ENCODE measurements at places on chromosomes 7 and 10.

GRCh38 chr10:47109906-47110305, 190.1 kb upstream of the GDF10 start:
- ATAC-seq, result no peak

DNA sequence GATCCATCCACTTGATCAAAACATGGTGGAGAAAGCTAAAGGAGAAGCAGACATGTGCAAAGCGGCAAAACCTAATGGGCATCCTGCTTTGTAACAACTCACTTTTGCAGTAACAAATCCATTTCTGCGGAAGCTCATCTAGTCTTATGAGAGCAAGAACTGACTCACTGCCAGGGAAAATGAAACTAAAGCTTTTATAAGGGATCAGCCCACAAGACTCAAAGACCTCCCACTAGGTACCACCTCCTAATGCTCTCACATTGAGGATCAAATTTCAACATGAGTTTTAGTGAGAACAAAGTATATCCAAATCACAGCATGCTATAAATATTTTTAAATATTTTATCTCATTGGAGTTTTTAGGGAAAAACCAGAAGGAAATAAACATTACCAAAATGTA, 120.1 kb upstream of the GNAI1 start:
- no peak for ATAC-seq

DNA sequence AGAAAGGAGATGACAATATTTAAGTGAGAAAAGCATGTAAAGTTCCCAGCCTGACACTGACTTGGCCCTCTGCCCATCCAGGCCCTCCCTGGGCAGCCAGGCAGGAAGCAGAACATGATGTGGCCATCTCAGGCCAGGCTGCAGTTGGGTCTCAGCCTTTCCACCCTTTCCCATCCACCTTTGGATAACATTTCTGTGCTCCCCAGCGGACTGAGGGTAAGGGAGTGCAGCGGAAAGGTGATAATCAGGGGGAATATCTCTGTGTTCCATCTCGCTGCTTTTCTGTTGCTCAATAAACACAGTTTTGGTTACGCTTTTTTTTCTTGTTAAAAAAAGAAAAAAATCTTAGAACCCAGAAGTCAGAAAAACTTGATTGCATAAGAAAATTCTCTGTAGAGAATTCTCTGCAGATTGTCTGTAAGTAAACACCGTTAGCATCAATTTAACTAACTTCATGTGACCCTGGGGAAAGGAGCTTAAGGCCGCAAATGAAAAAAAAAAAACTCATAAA, 37.2 kb upstream of the TARP start:
- ATAC-seq, result no peak

DNA sequence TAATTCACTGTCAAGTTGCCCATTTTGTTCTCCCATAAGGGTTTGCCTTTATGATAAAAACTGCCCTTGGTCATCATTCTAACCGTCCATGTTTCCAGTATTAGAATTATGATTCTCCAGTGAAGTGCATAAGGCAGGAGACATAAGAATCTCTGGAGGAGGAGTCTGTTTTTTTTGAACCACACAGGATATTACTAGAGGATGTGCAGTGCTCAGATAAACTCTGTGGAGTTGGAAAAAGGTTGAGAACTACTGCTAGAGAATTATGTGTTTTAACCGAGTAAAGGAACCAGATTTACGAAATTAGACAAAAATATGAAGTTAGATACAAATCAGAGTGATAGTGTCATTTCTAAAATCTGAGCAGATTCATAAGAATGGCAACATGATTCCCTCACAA, 40.5 kb downstream of the MDFIC start:
- no peak for ATAC-seq

DNA sequence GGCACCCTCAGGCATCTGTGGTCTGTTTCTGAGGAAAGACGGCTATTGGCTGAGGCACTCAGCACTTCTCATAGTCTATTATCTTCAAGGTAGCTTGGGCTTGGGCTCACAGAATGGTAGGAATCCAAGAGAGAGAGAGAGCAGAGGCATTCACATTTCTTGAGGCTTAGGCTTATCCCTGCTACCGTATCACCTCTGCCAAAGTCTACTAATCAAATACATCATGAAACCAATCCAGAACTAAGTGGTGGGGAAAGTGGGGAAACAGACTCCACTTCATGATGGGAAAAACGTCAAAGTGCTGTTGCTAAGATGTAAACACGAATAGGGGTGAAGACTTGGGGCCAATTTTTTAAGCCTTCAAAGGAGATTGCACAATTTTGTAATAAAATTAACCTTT, 271.1 kb upstream of the SEMA3D start:
- ATAC-seq, result no peak

- ATAC-seq, result no peak
These were observed 1.2 kb downstream of the CLDN3 start for GRCh38 chr7:73768641-73769480.

- no peak for ATAC-seq
These were observed 30.3 kb downstream of the CACNA2D1 start for GRCh38 chr7:82413237-82413636.

DNA sequence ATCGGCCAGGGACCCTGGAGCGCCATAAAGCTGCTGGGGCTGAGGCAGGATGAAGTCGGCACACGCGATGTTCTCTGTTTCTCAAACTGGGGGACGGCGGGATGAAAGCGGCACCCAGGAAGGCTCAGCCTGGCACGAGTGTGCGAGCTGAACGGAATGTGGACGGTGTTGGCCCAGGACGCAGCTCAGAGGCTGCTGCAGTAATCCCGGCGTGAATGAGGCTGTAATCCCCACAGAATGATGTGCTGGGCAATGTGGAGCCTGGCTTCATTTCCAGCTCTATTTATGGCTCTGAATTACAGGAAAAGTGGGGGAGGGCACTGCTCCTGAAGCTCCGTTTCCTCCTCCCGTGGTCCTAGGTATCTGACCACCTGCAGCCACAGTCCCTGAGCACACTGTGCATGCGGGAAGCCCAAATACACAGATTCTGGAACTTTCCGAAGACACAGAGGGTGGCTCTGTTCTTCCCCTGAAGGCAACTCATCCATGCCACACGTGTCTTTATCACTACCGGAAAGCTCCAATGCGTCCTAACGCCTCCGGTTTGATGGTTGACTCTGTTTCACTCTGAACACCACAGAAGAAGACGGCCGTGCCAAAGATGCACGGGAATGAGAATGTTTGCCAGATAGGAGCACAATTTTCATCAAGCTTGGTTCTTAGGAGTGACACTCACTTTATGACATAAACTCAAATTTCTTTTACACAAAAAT, 37.6 kb downstream of the KLF6 start:
- ATAC-seq, result no peak

DNA sequence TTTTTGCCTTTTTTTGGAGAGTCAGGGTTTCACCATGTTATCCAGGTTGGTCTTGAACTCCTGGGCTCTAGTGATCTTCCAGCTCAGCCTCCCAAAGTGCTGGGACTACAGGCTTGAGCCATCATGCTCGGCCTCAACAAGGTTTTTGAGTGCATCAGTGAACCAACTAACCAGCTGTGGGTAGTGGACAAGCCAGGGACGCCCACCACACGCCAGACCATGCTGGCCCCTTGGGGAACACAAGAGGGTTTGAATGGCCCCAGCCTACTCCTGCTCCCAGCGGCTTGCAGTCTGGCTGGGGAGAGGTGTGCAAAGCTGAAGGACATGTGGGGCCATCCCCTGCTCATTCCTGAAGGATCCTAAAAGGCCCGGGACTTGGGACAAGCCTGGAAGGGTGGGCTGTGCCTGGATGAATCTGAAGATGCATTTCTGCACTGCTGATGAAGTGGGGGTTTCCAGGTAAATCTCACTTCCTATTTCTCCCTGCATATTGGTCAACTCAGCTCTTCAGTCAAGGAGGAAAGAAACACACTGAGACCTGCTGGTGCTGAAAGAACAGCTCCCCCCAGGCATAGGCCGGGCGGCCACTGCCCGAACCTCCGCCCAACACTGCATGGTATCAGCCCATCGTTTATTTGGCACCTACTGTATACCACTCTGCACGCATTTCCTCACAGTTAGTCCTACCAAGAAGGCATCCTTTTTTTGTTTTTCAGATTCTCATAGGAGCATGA, 6.9 kb downstream of the MMD2 start:
- no peak for ATAC-seq

DNA sequence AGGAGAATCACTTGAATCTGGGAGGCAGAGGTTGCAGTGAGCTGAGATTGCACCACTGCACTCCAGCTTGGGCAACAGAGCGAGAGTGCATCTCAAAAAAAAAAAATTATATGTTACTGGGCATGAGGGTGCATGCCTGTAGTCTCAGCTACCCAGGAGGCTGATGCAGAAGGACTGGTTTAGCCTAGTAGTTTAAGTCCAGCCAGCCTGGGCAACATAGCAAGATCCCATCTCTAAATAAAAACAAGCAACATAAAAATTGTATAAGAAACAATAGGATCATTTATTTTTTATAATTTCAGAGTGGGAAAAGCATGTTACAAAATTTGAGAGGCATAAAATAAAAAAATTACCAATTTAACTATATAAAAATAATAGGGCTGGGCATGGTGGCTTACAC, 15.5 kb upstream of the CCAR1 start:
- no peak for ATAC-seq

DNA sequence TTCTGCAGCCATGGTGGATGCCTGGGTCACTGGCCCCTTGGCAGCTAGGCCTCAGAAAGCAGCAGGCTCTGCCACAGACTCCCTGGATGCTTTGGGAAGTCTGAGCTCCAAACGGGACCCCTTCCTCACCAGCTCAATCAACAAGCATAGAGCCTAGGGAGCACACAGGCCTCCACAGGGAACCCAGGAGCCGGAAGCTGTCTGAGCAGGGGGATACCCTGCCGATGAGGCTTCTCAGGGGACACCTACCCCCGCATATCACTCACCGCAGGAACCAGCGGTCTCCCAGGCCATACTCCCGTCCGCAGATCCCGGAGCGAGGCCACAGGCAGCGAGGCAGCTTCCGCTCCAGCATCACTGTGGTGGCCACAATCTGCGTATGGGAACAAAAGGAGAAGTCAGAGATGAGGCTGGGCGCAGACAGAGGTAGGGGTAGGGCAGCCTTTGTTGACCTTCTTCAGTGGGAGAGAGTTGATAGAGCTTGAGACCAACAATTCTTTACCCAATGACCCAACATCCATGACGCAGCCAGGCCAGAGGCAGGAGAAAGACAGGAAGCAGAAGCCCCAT, 13.4 kb downstream of the TRPV6 start:
- ATAC-seq, result no peak

GRCh38 chr7:16428672-16429071, 7.3 kb upstream of the CRPPA start:
- ATAC-seq, result no peak

- no peak for ATAC-seq
These were observed 34.5 kb downstream of the LYZL1 start for GRCh38 chr10:29323367-29323766.

GRCh38 chr10:100008142-100008522, 1.6 kb downstream of the DNMBP start:
- no peak for ATAC-seq

DNA sequence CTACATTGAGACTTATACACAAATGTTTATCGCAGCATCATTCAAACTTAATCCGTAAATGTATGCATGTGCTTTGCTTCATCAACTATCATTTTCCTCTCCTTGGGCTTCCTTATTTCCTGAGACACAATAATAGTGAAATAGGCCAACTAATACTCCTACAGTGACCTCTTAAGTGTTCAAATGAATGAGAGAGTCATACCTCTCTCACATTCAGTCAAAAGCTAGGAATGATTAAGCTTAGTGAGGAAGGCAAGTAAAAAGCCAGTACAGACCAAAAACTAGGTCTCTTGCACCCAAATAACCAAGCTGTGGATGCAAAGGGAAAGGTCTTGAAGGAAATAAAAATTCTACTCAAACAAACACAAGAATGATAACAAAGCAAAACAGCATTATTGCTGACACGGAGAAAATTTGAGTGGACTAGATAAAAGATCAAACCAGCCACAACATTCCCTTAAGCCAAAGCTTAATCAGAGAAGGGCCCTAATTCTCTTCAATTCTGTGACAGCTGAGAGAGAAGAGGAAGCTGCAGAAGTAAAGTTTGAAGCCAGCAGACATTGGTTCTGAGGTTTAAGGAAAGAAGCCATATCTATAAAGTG, 72.3 kb downstream of the GLCCI1 start:
- peak; percentile 87 for ATAC-seq

GRCh38 chr10:9239298-9239697, 1184.8 kb downstream of the GATA3 start:
- no peak for ATAC-seq

DNA sequence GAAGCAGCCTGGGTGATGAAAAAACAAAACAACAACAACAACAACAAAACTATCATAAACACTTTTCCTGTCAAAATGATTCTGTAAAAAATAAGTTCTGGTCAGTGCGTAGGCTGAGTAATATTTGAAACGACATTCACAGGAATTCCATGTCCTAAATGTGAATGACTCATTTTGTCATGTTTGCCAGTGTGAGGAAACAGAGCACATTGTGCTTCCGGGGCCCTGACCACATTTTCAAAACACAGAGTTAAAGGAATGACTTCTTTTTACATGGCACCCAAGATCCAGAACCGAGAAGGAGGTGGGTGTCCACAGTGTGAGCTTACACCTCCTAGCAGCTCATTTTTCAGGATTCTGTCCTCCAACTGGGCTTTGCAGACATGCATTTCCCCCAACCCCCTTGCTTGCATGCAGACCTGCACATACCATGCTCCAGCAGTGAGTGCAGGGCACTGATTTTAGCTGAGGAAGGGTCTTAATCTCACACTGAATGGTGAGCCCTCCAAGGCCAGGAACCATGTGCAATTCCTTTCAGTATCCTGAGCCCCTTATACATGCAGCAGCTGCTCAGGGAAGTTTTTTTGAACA, 3.0 kb downstream of the CLRN3 start:
- no peak for ATAC-seq

- no peak for ATAC-seq
These were observed 4.6 kb downstream of the NFKB2 start for GRCh38 chr10:102400076-102400475.

- ATAC-seq, result peak; percentile 12
These were observed 33.1 kb upstream of the NEUROD6 start for GRCh38 chr7:31373337-31374289.

DNA sequence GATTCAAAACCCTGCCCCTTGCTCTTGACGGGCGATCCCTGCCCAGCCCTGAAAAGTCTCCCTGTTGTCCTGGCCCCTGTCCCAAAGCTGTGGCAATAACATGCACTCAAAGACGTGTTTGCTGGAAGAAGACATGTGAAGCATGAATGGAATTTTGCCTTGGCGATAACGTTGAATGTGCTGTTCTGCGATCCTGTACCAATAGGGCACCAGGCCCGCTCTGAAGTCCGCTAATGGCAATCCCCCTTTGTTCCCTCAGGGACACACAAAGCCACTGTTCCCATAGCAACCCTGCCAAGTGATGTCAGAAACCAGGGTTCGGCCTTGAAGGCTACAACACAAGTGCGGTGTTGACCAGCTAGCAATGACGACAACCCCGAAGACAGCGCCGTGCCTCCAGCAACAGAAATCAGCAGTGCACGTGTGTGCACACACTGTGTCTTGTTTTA, 284.6 kb downstream of the KLF6 start:
- no peak for ATAC-seq

GRCh38 chr10:46077141-46077554, 31.1 kb upstream of the MSMB start:
- ATAC-seq, result no peak

GRCh38 chr7:47233996-47234395, 347.9 kb downstream of the TNS3 start:
- ATAC-seq, result no peak

Data from activated T-helper 17 cell treated with anti-CD3 and anti-CD28 coated beads, Interleukin-2, amount 50 U/mL, for 72 hours (primary cell).